ENCODE measurements at places on chromosomes 2 and 18.

DNA sequence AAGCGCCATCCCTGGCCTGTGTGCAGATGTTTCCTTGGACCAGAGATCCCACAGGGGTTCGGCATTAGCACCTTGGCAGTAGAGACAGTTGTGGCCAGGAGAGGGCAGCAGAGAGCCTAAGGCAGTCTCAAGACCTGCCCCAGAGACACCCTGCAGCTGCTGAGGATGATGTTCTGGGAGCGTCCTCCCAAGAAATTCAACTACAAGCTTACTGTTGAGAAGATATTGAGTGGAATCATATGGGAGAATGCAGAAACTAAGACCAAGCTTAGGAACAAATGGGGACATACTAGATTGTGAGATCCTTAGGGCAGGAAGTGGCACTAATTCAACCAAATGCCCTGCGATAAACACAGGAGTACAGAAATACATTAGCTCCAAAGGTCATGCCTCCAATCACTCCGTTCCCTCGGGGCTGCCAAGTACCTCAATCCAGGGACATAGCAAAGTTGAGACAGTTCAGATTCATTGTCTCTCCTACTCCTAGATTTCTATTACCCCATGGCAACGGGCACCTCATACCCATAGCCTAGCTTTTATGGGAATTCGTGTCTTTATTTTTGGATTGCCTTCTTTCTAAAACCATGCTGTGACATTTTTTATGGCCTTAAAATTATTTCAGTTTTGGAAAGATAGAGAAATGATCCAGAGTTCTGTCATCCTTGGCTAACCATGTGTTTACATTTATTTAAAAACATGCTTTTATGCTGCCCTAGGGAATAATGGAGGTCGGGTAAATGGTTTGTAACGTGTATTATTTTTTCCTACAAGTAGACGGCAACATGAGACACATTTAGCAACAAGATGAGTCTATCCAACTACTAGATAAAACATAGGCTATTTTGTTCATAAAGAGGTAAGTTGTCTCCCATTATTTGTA is 2.2 kb upstream of the ERMN start:
- peak; percentile 82 for DNase-seq

GRCh38 chr2:143468341-143468888 is 339.2 kb downstream of the ARHGAP15 start:
- no peak for DNase-seq

DNA sequence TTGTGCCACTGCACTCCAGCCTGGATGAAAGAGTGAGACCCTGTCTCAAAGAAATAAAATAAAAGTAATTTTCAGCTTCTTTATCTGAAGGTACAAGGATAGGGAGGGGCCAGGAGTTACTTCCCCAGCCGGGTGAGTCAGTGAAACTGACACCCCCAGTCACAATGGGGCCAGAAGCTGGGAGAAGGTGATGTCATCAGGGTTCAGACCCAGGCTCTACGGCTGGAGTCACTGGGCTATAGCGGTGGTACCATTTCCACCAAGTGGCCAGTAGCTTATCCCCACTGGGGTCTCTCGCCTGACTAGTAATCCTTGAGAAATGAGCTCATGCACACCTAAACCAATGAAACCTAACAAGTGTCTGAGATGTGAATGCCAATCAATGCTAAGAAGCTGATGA is 107.9 kb downstream of the ALPK2 start:
- no peak for DNase-seq

DNA sequence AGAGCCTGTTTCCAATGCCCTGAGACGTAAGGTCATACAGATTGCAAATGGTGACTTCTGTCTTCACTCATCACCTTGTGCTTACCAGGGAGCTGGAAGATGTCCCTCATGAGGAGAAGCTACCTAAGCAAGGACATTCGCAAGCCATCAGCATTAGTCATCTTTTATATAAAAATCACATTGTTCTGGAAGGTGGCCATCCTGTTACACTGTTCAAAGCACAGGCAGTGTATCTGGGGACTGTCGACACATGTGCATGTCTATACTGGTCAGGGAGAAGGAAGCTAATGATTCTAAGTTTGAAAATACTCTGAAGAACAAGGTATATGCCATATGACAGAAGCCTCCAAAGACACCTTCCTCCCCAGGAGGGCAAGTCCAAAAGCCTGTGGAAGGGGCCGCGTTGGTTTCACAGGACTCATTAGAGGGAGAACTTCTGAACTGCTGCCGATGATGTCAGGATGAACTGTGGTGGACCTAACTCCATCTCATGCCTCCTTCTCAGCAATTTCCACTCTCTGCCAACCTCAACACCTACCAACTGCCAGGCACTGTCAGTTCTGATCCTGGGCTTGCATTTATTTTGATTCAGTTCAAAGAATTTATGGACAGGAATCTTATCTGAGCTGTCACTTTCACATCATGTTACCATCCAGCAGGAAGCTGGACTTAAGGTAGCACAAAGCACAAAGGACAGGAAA is 39.4 kb downstream of the DNER start:
- no peak for DNase-seq

DNA sequence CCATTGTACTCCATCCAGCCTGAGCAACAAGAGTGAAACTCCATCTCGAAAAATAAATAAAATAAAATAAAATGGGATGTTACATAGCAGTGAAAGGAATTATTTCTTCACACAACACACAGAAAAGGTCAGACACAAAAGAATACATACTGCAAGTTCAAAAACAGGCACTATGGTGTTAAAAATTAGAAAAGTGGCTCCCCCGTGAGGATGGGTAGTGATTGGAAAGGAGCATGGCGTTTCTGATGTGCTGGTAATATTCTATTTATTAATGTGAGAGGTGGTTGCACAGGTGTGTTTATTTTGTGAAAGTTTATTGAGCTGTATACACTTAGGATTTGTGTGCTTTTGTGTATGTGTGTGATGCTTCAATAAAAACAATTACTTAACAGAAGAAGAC is 22.9 kb upstream of the RAB10 start:
- DNase-seq: no peak

DNA sequence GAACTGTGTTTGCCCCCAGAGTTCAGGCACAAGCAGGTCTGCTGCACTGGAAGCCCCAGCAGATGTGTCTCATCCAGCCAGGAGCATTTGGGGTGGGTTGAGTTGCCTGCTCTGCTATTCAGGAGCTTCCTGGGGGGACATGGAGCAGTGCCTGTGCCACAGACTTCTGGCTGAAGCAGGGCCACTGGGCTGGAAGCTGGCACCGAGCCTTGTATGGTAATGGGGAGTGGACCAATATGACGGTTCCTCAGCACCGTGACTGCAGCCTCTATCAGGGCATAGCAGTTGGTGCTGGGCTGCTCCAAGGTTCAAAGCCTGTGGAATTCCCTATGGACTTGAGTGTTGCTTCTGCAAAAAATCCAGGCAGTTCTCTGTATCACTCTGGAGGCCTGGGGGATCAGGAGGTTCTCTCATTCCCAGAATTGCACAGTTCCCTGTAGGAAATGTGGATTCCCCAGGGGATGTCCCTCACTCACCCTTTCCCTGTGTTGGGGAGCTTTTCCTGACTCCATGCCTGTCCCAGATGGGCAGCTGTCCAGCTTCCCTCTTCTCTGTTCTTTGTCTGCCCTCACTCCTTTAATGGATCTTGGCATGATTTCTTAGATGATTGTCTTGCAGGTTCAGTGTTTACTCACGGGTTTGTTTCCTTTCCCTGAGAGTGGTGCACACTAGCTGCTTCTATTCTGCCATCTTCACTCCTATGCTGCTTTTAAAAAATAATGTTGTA is 37.2 kb upstream of the THSD7B start:
- DNase-seq: no peak

- DNase-seq: no peak
These were observed 35.4 kb upstream of the REEP1 start for GRCh38 chr2:86372641-86373502.

- no peak for DNase-seq
These were observed 978.8 kb downstream of the TMEM182 start for GRCh38 chr2:103740631-103741030.

DNA sequence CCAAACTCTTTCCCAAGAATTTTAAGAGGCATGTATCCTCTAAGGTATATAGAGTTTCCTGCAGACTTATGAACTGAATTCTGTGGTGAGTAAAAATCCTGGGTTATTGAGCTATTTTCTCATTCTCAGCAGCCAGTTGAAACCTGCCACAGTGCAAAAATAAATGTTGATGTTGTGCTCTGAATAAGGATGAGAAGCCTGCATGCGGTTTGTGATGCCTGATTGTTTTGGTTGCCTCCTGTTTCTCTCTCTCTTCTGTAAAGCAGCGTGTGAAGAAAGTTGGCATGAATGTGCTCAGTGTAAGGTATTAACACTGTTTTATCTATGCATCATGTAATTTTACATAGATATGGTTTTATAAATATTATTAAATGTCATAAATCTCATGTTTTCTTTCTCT is 452.6 kb downstream of the CDH2 start:
- DNase-seq: no peak

- no peak for DNase-seq
These were observed 904.7 kb upstream of the ACVR2A start for GRCh38 chr2:146939991-146940685.

DNA sequence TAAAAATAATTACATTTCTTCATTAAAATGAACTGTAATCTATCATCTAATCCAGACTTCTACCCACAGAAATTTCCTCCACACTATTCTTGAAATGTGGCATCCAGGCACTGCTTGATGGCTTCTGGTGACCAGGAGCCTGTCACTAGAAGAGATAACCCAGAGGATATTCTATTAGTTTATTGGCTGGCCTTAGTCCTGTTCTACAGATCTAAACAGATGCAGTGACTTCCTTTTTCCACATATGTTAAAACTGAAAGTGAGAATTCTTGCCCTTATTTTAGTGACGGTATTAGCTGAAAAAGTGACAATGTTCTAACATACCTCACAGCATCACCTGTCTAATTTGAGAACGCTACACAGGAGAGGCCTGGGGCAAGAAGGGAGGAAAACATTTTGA is 775.4 kb downstream of the TSN start:
- no peak for DNase-seq

GRCh38 chr2:144454466-144455287 is 65.2 kb downstream of the ZEB2 start:
- DNase-seq: no peak

GRCh38 chr2:27306573-27307286 is 1.5 kb downstream of the UCN start:
- DNase-seq: peak; percentile 10

DNA sequence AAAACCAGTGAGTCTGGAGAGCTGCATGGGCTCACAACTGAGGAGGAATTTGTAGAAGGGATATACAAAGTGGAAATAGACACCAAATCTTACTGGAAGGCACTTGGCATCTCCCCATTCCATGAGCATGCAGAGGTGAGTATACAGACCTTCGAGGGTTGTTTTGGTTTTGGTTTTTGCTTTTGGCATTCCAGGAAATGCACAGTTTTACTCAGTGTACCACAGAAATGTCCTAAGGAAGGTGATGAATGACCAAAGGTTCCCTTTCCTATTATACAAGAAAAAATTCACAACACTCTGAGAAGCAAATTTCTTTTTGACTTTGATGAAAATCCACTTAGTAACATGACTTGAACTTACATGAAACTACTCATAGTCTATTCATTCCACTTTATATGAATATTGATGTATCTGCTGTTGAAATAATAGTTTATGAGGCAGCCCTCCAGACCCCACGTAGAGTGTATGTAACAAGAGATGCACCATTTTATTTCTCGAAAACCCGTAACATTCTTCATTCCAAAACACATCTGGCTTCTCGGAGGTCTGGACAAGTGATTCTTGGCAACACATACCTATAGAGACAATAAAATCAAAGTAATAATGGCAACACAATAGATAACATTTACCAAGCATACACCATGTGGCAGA is 3.6 kb downstream of the TTR start:
- DNase-seq: no peak

GRCh38 chr18:74963820-74964446 is 245.0 kb downstream of the PTGR3 start:
- DNase-seq: no peak

DNA sequence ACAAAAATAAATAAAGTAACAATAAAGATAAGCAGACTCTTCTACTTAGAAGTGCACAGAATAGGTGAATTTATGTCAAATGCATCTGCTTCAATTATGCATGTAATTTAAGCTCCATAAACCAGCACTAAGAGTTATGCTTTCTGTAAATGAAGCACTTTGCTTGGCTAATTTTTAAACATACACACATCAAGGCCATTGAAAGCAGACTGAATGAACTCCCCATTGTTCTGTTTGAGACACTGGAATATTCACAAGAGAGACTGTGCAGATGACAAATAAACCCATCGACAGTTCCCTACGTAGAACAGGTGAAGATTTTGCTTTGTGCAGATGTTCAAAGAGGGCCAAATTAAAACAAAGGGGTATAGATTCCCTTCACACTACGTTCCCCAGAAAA is 133.4 kb downstream of the PID1 start:
- DNase-seq: no peak

DNA sequence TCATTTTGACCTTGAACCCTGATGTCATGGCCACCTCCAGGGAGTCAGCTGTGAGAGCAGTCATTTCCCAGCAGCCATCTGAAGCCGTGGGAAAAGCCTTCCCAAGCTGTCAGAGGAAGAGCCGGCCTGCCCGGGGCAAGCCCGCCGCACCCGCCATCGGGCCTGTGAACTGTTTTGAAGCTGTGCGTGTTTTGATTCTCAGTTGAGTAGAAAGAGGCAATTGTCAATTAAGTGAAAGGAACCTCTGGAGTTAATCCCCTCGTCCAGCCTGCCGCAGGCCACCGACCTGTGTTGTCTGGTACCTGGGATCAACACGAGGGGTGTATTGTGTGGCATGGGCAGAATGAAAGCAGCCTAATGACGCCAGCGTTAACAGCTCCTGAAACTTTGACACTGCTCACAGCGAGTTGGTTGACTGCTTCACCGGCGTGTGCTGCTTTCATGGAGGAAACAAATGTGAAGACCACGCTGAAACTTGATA is 318.4 kb downstream of the AGAP1 start:
- no peak for DNase-seq

DNA sequence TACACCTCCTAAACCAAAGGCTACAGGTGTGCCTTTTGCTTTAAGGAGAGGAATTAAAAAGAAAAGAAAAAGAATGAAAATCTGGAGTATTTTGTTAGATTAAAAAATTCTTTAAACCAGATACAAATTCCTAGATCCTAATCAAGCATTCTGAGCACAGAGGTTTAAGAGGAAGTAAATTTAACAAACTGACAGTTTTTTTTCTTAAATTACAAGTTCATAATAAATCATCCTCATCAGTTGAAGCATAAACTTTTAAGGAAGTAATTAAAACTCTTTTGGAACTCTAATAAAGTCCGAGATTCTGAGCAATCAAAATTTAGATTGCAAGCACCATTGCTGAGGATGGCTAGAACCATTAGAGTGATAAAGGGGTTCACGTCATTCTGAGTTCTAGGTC is 75.1 kb downstream of the POLE4 start:
- no peak for DNase-seq

GRCh38 chr2:165697748-165698443 is 96.2 kb downstream of the GALNT3 start:
- DNase-seq: no peak

GRCh38 chr2:191656391-191656790 is 21.5 kb upstream of the NABP1 start:
- DNase-seq: no peak

- DNase-seq: no peak
These were observed 8.6 kb downstream of the KLF7 start for GRCh38 chr2:207157162-207157481.

GRCh38 chr2:152445791-152446201 is 110.8 kb downstream of the FMNL2 start:
- DNase-seq: no peak

GRCh38 chr18:76656925-76657827 is 162.1 kb upstream of the ZNF516 start:
- DNase-seq: no peak

Data from stimulated activated CD8-positive, alpha-beta memory T cell treated with anti-CD3 and anti-CD28 coated beads, Interleukin-7, amount 100 ng/mL, for 4 hours (primary cell).